ENCODE measurements at places on chromosomes 7 and 10.

DNA sequence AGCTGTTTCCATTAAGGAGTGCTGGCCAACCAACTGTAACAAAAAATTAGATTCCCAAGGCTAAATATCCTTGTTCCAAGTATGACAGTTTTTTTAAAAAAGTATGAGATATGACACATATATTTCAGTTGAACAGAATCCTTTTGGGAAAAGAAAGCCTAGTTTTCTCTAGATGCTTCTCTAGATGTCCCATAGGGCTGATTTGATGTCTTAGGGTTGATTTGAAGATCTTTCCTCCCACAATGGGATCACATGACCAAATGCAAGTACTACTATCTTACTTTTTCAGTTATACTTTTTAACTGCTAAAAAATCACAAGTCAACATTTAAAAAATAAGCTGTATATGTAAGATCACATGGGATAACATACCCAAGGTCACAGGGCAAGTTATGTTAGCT, 3.7 kb downstream of the NAMPT start:
- DNase-seq = no peak

DNA sequence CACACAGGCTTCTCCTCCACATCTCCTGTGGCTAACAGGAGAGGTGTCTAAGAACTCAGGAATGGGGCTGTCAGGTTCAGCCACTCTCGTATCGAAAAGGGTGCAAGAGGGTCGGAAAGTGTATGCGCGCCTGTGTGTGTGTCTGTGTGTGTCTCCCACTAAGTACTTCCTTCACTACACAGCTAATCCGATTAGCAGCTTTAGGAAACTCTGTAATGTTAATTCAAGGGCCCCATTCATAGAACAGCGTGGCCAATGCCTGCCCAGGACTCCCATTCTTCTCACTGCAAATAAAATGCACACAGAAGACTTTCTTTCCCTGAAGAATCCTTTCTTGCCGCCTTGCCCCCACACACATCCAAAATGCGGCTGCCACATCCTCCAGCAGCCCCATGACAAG, 39.9 kb downstream of the TLL2 start:
- no peak for DNase-seq

DNA sequence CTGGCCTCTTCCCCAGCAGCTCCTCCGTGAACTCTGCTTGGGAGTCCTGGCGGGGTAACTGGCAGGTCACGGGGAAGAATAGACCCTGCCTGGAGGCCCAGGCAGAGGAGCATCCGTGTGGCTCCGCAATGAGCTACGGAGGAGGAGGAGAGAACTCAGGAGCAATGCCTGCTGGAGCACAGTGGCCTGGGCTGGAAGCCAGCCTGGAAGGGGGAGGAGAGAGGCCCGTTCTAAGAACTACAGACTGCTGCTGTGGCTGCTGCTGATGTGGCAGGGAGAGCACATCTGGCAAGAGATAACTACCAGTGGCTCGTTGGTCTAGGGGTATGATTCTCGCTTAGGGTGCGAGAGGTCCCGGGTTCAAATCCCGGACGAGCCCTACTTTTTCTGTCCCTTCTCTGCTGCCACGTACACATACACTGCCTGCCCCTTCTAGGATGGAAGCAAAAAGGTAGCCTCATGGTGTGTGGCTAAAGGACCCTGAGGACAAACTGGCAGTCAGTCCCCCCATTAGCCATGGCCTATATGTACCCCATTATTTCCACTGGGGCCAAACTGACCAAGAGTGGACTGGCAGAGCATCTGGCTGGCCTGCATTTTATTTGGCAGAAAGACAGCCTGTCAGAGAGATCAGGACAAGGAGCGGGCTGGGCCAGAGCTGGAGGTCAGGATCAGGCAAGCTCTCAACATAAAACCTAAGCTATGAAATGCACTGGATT, 7.7 kb upstream of the OPN1SW start:
- DNase-seq = no peak

DNA sequence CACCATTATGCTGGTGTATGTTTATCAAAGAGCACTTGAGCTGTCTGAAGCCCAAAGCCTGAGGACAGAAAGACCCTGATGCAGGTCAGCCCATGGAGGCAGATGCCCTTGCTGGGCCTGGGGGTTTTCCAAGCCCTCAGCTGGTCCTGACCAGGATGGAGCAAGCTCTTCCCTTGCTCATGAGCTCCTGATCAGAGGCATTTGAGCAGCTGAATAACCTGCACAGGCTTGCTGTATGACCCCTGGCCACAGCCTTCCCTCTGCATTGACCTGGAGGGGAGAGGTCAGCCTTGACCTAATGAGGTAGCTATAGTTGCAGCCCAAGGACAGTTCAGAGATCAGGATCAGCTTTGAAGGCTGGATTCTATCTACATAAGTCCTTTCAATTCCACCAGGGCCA, 13.0 kb downstream of the AQP1 start:
- peak; percentile 2 for DNase-seq

- no peak for DNase-seq
Measured at GRCh38 chr7:144063710-144064109, 5.9 kb upstream of the OR2A25 start.

DNA sequence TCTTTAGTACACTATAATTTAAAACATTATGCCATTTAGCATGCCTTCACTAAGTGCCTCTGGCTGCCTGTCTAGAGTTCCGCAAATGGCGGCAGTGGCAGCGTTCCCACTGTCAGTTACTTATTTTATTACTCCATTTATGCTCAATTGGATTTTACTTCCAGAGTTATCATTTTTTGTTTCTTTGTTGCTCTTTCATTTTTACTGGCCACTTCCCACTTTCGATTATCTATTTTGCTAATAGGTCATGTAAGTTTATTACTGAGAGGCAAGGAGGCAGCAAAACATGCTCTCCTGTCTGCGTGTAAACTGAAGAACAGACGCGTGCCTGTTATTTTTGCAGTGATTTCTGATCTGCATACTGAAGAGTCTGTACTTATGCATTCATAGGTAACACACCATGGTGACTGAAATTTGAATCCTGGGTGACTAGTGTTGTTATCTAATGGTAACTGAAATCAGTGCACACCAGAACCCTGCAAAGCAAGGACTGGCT, 23.1 kb downstream of the KDM7A start:
- no peak for DNase-seq

- peak; percentile 14 for DNase-seq
Measured at GRCh38 chr10:17453373-17454091, 863 bp downstream of the ST8SIA6 start.

- peak; percentile 46 for DNase-seq
Measured at GRCh38 chr10:13528875-13529713, at the start of gene BEND7. BEND7 (minus strand) TSS chr10:13529014; CDS start chr10:13528533, 481 bp downstream.

DNA sequence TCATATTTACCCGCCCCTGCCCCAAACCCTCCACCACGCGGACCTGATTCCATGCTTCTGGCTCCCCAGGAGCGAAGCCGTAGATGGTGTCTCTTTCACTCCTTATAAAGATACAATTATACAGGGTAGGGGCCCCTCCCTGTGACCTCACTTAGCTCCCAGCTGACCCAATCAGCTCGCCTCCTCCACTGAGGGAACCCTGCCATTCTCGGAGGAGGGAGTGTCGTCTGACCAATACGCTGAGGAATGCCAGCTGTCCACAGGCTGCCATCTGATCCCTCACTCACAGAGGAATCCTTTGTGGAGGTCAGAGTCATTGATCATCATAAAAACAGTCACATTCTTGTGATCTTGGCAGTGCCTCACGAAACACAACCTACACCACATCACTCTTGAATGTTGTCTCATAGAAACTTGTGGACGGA, 67.5 kb upstream of the INSIG1 start:
- DNase-seq = no peak
